ENCODE measurements at places on chromosomes 5 and 9.

DNA sequence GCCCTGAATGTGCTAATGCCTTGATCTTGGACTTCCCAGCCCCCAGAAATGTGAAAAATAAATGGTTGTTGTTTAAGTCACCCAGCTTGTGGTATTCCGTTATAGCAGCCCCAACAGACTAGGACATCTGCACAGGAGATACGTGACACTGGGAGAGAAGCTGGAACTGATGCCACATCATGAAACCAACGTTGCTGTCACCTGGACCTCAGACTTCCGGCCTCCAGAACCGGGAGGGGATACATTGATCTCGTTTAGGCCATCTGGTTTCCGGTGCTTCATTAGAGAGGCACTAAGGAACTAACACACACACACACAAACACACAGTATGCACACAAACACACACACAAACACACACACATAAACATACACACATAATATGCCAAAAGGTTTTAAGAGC lies 75.0 kb upstream of the ICE1 start:
- DNase-seq = no peak

- DNase-seq = no peak
Measured at GRCh38 chr5:20286512-20286911, 298.5 kb upstream of the CDH18 start.

DNA sequence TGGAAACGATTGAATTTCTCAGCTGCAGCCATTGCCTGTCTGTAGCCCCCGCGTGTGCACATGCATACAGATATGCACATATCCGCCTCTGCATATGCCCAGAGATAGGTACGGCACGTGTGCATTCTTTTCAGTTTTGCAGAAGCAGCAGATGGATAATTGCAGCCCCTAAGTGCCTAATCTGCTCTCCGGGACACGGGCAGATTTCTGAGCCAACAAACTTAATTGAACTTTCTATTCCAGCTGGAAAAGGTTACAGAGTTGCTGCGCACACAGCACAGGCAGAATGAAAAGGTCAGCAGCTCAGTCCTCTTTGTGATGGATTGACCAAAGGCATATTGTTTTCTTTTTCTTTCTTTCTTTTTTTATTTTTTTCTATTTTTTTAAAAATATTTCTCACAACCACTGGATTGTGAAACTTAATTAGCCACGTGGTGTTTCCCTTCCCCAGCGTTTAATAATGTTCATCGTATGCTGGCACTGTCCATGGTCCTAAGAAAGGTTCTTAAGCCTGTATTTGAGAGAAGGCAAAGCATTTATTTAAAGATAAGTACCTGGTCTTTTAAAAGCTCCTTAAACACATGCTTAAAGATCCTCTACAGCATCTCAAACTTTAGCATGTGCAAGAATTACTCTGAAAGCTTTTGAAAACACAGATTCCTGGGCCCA lies 270.2 kb upstream of the BRINP1 start:
- DNase-seq = no peak

DNA sequence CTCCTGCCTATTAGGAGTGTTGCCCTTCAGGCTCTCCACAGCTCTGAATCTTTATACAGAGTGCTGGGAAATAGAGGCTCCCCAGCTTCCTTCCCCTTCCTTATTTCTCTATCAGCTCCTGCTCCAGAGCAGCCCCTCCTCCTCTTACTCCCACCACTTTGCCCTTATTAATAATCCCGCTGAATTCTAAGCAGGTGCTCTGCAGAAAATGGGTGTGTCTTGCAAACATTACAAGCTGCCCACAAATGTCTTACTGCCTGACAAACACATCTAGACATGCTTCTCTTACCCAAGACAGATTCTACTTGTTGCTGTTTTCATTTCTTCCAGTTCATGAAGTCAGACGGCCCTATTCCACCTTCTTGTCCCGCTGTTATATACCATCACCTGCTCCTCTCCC lies 6.4 kb downstream of the PHF24 start:
- DNase-seq = no peak

DNA sequence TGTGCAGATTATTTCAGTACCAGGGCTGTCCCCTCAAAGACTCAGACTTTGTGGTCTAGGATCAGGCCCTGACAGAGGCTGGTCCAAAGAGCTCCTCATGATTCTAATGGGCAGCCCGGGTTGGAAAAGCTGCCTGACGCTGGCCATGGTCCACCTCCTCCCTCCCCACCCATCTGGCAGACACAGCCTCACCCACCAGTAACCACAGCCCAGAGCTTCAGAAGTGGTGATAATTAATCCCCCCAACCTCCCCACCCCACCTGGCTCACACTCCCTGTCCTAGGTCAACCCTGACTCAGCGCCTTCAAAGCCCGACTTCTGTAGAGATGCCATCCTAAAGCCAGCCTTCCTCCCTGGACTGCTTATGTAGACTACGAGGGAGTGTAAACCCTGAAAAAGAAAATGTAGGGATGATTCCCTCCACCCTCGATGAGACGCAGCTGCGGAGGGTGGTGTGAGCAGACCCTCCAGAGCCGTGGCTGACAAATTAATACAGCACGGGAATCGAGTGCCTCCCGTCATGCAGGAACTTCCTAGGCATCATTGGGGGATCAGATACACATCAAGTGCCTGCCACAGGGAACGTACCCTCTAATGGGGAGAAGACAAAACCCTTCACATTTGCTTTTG lies 7.0 kb downstream of the UBE2QL1 start:
- no peak for DNase-seq

GRCh38 chr5:168059131-168059530 lies 232.3 kb upstream of the WWC1 start:
- DNase-seq = no peak

DNA sequence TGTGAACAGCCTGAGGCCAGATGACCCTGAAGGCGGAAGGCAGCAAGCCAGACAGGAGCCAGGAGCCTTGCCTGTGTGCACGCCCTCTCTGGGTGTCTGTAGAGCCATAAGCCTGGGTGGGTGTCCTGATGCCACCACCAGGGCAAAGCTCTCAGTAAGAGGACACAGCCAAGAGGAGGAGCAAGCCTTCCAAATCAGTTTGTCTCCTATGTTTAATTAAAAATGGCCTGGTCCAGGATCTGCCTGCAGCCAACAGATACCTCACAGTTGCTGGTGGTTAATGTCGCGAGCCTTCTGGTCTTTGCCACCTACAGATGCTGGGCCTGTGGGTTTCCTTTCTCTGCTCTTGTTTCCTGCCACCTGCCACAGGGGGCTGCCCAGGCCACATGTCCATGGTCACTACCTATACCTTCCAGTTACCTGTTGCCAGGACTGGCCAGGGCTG lies 56.9 kb downstream of the SYK start:
- DNase-seq = no peak
